Aorta (tissue), 5 donors: ENCODE measurements at places on chromosomes 1 and 21. TPM values are rescaled to one million over a fixed set of nuclear protein-coding genes. Genes with fewer than 3 reads are reported as not detected.

BEND5 gene
- 2.1 TPM for polyA plus RNA-seq

CD53 gene
- 8.0 TPM for polyA plus RNA-seq

TRPM2 gene
- polyA plus RNA-seq, result 2.2 TPM

TAS1R1 gene
- polyA plus RNA-seq, result not detected

NOS1AP gene
- 0.97 TPM for polyA plus RNA-seq

FCRL4 gene
- polyA plus RNA-seq, result not detected

CACNA1E gene
- polyA plus RNA-seq, result not detected

PSMB2 gene
- polyA plus RNA-seq, result 27.7 TPM

TAS1R3 gene
- 0.31 TPM for polyA plus RNA-seq

GIPC2 gene
- 1.4 TPM for polyA plus RNA-seq

SV2A gene
- 4.3 TPM for polyA plus RNA-seq

TPTE gene
- 0.08 TPM for polyA plus RNA-seq

PADI4 gene
- not detected for polyA plus RNA-seq
